Cerebellar cortex (tissue), 1 donor: ENCODE measurements at places on chromosomes 1 and 21.
A peak's percentile ranks its signal among the peaks of the same experiment; 100 is the strongest.

GRCh38 chr1:16019644-16020277 is 1.9 kb upstream of the HSPB7 start:
- DNase-seq: no peak

GRCh38 chr1:185062710-185063370 is 17.5 kb downstream of the RNF2 start:
- no peak for DNase-seq

- no peak for DNase-seq
These were observed 2.0 kb upstream of the SYT6 start for GRCh38 chr1:114155706-114156105.

- peak; percentile 26 for DNase-seq
These were observed 914 bp downstream of the ZNF326 start for GRCh38 chr1:89995598-89996449.
